ENCODE measurements at places on chromosomes 12 and 14.

DNA sequence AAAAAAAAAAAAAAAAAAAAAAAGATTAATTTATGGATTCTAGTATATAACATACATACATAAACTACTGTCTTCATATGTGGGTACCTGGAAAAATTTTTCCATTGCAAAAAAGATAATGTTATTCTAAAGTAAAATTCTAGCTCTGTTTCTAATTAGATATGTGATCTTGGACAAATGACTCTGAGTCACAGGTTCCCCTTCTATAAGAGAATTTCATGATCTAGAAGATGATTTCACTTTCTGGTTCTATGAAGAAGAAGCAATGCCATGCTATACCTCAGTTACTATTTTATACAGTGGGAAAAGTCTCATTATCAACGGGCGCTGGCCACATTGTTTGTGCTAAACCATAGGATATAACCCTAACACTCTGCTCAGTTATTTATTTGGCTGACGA is 351.3 kb downstream of the ZFP36L1 start:
- DNase-seq: no peak

GRCh38 chr14:23605931-23606585 is 27.5 kb upstream of the JPH4 start:
- no peak for DNase-seq

DNA sequence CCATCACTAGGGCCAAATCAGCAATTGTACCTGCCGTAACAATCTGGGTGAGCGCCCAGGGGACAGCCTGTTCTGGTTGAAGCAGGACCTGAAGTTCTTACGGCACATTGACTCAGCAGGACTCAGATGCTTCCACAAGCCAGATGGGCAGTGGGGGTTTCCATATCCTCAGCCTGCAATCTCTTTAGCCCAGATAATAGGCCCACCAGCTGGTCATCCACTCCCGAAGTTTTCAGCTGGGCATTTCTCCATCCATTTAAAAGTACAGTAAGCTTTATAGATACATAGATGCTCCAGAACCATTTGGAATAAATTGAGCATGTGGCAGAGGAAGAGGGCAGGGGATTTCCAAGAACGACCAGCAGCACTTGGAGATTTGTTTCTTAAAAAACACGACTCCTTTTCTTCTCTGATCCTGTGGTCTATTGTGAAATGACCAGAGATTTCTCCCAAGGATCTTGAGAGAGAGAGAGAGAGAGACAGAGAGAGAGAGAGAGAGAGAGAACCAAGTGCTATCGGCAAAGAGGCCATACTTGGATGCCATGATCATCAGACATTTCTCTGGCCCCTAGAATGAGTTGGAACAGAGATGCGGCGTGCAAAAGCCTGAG is 74.8 kb upstream of the PLXNC1 start:
- no peak for DNase-seq

DNA sequence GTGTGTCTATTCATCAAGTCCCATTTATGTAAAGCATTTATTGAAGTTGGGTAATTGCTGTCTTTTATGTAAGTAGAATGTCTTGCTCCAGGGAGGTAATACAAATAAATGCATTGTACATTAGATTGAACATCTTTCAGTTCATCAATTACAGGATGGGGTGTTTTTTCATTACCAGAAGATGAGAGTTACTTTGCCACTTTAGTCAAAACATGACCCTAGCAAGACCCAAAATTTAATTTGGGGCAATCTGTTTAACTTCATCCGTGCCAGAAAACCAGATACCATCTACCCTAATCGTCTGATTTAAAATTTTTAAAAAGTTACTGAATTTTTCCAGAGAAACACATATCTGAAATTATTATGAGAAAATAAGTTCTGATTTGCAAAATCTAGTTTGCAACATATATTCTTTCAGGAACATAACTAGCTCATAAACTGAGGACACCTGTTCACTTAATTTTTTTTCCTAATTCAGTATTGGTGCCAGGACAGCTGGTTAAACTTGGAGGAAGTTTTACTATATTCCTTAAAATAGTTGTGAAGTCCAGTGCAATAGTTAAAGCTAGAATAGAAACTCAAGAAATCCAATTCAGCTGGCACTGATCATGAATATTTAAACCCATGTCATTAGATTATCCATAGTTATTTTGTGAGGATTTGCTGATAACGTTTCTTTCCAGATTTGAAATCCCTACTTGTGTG is 114.5 kb downstream of the SRGAP1 start:
- no peak for DNase-seq

- DNase-seq: peak; percentile 22
These were observed 31.1 kb upstream of the MON2 start for GRCh38 chr12:62435303-62436163.

- no peak for DNase-seq
These were observed 6.7 kb upstream of the HOXC6 start for GRCh38 chr12:54021432-54022013.

- no peak for DNase-seq
These were observed 41.9 kb downstream of the VWF start for GRCh38 chr12:6082613-6083012.
